Activated CD4-positive, alpha-beta memory T cell treated with anti-CD3 and anti-CD28 coated beads for 36 hours (primary cell): ENCODE measurements at places on chromosomes 6 and 20. TPM values are rescaled to one million over a fixed set of nuclear protein-coding genes. Genes with fewer than 3 reads are reported as not detected.

Gene C20orf144
- total RNA-seq, result 0.31 TPM

Gene PRPF6
- 62.3 TPM for total RNA-seq

Gene BMP5
- not detected for total RNA-seq

Gene CLPSL2
- total RNA-seq, result not detected

Gene ETV7
- 5.8 TPM for total RNA-seq

Gene PBOV1
- total RNA-seq, result not detected

Gene TUBE1
- total RNA-seq, result 37.2 TPM

Gene PCK1
- not detected for total RNA-seq

Gene SPATS1
- total RNA-seq, result not detected
